Femur (tissue), 1 donor: ENCODE measurements at places on chromosomes 7 and 10.

GRCh38 chr10:13823709-13824405, 237.1 kb downstream of the PRPF18 start:
- DNase-seq = no peak

GRCh38 chr10:17033529-17034260, 95.9 kb downstream of the CUBN start:
- DNase-seq = no peak

DNA sequence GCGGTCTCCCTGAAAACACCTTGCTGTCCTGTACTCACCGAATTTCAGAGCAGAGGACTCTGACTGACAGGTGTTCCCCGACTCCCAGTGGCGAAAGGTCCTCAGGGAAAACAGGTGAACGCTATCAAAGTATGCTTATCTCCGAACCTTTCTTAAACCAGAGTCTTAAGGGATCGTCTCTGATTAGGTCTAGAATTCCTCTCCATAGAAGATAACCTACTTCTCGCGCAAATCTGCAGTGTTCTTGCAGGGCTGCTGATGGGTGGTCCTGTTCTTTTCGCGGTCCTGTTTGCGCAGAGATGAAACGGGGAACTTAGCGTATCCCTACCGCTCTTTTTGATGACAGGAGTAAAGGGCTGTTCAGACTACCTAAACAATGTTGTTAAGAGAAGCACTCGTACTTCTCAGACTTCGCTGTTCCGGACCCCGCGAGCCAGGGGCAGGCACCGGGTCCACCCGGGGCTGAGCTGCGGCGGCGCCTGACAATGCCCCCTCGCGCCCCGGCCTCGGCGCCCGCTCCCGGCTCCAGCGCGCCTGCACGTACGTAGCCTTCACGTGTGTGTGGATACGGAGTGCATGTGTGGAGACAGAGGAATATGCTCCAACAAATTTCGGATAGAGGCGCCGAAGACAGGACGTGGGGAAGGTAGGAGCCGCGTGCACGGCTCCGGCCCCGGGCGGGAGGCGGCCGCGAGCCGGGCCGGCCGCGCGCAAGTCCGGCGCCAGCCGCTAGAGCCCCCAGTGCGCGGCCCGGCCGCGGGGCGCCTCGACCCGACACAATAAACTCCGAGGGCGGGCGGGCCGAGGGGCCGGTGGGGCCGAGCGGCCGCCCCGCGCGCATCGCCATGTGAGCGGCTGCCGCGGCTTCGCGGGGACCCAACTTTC, 766 bp upstream of the ZMYND11 start:
- peak; percentile 49 for DNase-seq

- no peak for DNase-seq
These were observed 163.7 kb upstream of the CDC14C start for GRCh38 chr7:48760528-48761265.

- DNase-seq = peak; percentile 31
These were observed 32.7 kb downstream of the EEPD1 start for GRCh38 chr7:36185756-36186155.
